GM12865 (cell line): ENCODE measurements at places on chromosomes 5 and 9.

DNA sequence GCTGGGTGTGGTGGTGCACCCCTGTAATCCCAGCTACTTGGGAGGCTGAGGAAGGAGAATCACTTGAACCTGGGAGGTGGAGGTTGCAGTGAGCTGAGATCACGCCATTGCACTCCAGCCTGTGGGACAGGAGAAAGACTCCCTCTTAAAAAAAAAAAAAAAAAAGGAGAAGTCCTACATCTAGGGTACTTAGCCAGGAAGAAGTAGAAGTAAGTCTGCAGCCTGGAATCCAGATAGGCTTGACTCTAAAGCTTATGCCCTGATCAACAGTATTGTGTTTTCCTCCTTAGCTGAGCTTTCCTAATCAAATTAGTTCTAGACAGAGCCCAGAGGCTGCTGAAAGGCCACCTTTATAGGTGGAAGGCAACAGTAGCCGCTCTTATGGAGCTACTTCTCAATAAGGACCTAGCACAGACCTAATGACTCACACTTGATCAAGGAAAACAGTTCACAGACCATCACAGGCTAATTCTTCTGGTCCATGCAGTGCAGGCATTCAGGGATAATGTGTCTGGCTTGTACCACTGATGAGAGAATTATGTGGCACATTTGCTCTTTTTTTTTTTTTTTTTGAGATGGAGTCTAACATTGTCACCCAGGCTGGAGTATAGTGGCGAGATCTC is 105.5 kb upstream of the KLF4 start:
- DNase-seq: no peak

DNA sequence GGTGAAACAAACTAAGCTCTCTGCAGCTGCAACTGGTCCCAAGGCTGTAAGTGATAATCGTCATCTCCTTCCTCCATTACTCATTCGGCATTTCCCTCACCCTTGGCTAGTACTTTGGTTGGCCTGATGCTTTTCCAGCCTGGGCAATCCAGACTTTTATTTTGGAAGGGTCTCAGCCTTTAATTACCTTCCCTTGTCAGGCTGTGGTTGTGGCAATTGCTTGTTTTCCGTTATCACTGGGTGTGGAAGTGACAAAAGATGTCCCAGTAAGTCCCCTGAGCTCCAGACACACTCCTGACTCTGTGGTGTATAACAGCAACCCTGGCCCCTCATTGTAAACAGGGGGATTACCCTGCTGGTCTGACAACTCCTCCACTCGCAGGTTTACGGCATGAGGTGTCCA is 6.3 kb upstream of the FAF2 start:
- DNase-seq: no peak

- no peak for DNase-seq
Measured at GRCh38 chr9:15572200-15572770, 19.4 kb downstream of the CCDC171 start.

- DNase-seq: no peak
Measured at GRCh38 chr5:154324033-154324432, 121.8 kb upstream of the SAP30L start.

DNA sequence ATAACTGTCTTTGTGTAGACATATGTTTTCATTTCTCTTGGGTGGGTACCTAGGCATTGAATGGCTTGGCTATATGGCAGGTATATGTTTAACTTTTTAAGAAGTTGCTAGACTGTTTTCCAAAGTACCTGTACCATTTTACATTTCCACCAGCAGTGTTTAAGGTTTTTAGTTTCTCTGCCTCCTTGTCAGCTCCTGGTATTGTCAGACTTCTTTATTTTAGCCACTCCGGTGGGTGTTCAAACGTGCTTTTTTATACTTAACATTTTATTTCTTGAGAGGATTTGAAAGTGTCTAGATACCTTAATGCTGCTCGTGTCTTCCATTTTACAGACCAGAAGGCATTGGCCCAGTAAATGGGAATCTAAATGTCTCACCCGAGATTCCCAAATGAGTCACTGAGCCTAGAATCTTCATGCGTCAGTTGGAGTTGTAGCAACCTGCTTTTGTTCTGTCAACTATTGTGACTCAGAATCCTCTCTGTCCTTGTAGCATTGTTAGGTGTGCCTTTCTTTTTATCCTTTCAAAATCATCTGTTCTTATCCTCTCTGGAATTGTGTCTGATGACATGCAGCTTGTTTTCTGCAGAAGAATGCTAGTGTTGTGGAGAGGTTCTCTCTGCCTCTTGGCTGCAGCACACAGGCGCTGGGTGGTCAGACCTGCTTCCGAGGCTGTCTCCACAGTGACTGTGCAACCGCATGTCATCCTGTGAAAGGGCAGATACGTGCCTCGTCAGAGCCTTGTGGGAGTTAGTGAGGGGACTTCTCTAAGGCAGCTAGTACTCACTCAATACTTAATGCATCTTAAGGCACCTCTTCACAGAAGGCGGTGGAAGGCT is 291.8 kb downstream of the AOPEP start:
- no peak for DNase-seq

DNA sequence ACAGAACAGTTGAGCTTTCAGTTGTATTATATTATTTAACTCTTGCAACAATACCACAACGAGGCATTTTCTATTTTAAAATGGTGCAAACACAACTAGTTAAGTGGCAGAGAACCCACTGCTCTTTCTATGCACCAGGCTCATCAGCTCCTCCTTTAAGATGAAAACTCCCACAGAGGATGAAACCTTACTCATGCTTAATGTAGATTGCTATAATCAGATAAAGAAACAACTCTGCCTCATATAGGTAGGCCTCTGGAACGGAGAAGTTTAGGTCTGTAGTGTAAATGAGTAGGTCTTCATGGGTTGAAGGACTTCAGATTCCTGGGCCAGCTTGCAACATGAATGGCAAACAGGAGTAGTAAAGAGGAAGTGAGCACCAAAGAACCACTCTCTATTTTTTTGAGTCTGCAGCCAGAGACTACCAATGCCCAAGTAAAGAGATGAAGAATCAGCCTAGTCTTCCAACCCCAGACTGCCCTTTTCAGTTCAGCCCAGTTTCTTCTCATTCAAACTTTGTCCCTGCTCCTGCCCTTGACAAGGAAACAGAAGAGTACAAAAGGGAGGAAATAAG is 33.9 kb downstream of the HACD4 start:
- peak; percentile 68 for DNase-seq

DNA sequence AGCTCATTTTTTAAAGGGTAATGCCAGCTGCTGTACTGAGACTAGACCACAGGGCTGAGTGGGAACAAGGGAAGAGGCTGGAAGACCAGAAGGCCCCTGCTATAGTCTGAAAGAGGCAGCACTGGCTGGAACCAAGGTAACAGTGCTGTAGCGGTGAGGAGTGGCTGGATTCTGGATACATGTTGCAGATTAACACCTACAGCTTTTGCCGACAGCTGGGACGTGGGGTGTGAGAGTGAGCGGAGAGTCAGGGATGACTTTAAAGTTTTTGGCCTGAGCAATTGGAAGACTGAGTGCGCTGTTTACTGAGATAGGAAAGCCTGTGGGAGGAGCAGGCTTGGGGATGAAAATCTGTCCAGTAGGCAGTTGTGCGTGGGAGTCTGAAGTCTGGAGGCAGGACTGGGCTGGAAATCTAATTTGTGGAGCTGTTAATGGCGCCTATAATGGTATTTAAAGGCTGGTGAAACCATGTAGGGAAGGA is 26.5 kb downstream of the AQP7 start:
- DNase-seq: no peak

DNA sequence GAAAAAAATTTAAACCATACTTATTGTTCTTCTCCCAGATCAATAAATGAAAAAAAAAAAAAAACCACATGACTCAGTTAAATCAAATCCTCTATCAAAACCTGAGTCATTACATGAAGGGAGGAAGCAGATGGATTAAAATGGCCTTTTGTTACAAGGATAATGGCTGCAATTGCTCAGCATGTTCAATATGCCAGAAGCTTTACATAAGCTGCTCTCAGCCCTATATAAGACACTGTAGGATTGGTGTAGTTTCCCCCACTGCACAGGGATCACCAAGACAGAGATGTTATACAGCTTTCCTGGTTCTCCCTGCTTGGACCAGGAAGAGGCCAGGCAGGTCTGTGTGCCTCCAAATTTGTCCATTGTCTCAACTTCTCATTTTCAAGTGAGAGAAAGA is 101.6 kb upstream of the MAP1B start:
- no peak for DNase-seq

- DNase-seq: no peak
Measured at GRCh38 chr9:134939080-134939733, 21.5 kb upstream of the FCN1 start.

DNA sequence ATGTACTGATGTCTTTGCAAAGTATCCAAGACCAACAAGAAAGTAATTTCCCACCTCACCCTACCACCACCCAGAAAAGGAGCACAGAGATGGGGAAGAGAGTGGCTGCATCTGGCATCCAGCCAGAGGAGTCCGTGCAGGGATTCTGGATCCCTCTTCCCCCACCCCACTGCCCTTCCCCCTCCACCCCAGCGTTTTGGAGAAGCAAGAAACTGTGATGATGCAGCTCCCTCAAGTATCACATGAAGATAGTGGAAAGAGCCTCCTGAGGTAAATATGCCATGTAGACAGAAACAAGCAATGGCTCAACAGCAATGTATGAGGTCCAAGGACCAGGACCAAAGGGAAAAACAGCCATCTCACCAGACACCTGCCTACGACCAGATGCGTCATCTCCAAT is 153.8 kb downstream of the DEPDC1B start:
- DNase-seq: no peak

DNA sequence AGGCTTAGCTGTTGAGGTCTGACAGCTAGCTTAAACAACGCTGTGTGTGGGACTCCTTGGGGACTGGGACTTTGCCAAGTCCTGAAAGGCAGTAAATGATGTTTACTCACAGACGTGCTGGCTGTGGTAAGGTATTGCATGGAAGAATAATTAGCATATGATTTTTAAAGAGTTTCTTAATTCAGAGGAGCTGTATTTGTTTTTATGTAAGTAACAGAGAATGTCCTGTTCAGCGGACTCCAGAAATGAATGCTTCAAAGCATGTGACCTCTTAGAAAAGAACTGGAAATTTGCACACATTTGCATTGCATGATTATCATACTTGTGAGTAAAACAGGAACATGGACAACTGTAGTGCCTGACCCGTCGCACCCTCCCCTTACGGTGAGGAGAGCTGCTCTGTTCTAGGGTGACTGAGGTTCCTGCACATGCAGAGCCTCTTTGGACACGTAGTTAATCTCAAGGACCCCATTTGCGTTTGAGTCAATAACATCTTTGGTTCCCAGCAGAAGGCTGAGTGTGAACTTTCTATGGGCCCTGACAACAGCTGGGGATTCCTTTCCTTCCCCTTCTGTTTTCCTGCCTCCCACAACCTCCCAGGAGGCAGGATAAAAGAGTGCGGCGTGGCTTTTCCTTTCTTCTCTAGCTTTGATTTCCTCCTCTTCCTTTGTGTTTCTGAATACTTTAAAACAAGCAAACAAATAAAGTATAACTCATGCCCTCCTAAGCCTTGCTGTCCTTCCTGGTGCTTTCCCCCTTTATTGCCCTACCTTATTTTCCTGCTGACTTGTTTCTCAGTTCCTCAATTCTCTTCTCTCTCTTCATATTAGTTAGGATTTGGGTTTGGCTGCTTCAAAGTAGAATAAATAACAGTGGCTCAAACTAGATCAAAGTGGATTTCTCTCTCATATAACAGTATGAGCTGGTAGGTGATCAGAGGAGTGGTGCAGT is 157.2 kb upstream of the CD180 start:
- DNase-seq: no peak

DNA sequence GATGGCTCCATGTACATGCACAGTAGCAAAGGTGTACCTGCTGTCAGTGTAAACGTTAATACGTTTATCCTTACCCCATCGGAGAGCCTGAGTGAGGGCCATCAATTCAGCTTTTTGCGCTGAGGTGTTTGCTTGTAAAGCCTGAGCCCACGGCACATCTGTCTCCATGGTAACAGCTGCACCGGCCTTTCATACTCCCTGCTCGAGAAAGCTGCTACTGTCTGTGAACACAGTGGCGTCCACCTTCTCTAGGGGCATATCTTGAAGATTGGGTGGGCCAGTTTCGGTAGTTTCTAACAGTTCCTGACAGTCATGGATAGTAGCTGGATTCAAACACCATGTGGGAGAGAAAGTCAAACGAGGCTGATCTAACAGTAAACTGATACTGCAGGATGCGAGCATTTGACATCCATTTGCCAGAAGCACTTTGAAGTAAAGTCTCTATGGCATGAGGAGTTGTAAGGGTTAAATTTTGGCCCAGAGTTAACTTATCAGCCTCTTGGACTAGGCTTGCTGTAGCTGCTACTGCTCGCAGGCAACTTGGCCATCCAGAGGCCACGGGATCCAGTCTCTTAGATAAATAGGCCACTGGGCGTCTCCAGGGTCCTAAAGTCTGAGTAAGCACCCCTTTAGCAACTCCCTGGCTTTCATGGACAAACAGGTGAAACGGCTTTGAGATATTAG is 21.0 kb upstream of the RHOBTB3 start:
- no peak for DNase-seq

DNA sequence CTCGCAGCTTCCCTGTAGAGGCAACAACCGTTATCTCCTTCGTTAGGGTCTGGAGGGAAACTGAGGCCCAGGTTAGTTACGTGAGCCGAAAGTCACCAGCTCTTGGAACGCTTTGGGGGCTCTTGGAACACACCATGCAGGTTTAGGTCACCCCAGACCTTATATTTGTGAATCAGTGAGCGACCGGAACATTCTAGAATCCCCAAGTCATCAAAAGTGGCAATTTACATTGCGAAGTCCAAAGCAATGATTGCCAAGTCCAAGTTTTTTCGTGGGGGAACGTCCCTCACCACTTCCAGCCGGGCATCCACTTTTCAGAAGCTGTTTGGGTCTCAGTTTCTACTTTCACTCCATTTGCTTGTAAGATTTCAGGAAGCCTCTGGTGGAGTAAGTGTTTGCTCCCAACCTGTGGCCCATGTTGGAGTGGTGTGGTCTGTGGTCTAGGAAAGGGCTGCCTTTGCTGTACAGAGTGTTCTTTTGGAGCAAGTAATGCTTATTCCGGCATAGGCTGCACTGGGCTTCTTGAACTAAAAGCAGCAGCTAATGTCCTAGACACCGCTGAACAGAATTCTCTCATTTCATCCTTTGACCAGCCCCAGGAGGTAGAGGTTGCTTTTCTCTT is 32.8 kb upstream of the SPRY4 start:
- DNase-seq: no peak

DNA sequence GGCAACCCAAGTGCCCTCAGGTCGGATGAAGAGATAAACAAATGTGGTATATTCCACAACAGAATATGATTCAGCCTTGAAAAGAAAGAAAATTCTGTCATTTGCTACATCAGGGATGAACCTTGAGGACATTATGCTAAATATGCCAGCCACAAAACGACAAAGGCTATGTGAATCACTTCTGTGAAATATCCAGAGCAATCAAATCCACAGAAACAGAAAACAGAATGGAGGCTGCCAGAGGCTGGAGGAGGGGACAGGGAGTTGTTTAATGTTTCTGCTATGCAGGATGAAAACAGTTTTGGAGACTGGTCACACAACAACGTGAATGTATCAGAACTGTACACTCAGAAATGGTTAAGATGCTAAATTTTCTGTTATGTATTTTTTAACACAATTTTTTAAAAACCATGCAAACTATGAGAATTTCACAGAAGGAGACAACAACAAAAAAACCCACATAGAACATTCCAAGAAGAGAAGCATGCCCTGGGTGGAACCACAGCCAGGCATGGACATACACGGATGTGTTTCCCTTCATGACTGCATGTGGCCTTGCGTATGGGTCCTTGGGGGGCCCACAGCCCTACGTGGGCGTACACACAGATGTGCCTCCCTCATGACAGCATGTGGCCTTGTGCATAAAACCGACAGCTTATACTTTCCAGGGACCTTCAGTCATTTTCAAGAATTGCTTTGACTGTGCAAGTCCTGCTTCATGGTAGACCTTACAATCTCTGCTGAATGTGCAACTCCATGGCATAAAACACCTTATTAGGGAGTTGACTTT is 146.7 kb downstream of the ROR2 start:
- DNase-seq: no peak

- DNase-seq: no peak
Measured at GRCh38 chr9:97928986-97929604, 6.8 kb upstream of the TRMO start.
